ENCODE measurements at places on chromosomes 16 and 17. TPM values are rescaled to one million over a fixed set of nuclear protein-coding genes. Genes with fewer than 3 reads are reported as not detected.

The GRB2 gene
- 111 TPM for total RNA-seq

The MARVELD3 gene
- total RNA-seq, result not detected

The TLCD3A gene
- total RNA-seq, result 27.4 TPM

The NCBP3 gene
- total RNA-seq, result 24.0 TPM

The ZACN gene
- total RNA-seq, result 0.23 TPM

The CES3 gene
- 0.06 TPM for total RNA-seq

The CDH3 gene
- 0.11 TPM for total RNA-seq

The USB1 gene
- total RNA-seq, result 81.1 TPM

The CCL8 gene
- total RNA-seq, result not detected

The NPIPB12 gene
- total RNA-seq, result 18.0 TPM

The CDH11 gene
- total RNA-seq, result 536 TPM

The PABPN1L gene
- not detected for total RNA-seq

The CDRT15 gene
- not detected for total RNA-seq

The EVPLL gene
- not detected for total RNA-seq

The NUPR1 gene
- total RNA-seq, result 45.8 TPM

GRCh38 chr16:55370762-55371482, 46.9 kb downstream of the IRX6 start:
- no peak for DNase-seq

GRCh38 chr17:48745381-48746275, 17.1 kb upstream of the HOXB13 start:
- no peak for DNase-seq

DNA sequence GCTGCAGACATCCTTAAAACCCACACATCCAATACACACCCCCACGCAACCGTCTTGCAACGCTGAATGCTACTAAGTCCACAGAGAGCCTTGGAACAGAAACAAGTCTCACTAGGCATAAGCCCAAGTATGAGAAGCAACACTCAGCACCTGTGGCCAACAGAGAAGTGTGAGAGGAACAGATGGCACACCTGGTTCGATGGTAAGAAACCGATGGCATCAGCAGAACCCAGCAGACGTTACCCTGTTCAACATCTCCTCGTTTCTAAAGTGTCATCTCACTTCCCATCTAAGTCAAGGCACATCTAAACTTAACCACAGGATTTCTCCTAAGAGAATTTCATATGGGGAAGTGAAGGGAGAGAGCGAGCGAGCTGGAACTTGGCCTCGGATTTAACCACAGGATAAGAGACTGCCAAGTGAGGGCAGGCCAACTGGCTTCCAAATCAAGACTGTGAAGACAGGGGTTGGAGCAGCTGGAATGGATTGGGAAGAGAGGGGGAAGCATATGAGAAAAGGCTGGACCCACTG, 41.0 kb downstream of the NXPH3 start:
- DNase-seq, result no peak

DNA sequence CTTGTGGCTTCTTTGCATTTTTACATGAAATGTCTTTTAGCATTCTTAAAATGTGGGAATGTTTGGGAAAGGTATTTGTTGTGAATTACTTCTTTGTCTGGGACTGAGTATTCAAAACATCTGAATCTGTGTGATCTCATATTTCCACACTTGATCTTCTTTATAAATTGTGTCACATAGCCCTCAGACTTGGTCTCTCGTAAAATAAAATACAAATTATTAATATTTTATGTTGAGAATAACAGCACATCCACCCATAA, 81.9 kb downstream of the TUBD1 start:
- DNase-seq, result no peak

GRCh38 chr16:48137822-48138221, 18.0 kb downstream of the ABCC12 start:
- no peak for DNase-seq

GRCh38 chr17:8220783-8221662, 10.6 kb upstream of the AURKB start:
- peak; percentile 93 for DNase-seq

GRCh38 chr17:31294820-31295488, 2.1 kb downstream of the OMG start:
- DNase-seq, result no peak

GRCh38 chr17:17730250-17730935, 49.1 kb downstream of the RAI1 start:
- DNase-seq, result no peak

DNA sequence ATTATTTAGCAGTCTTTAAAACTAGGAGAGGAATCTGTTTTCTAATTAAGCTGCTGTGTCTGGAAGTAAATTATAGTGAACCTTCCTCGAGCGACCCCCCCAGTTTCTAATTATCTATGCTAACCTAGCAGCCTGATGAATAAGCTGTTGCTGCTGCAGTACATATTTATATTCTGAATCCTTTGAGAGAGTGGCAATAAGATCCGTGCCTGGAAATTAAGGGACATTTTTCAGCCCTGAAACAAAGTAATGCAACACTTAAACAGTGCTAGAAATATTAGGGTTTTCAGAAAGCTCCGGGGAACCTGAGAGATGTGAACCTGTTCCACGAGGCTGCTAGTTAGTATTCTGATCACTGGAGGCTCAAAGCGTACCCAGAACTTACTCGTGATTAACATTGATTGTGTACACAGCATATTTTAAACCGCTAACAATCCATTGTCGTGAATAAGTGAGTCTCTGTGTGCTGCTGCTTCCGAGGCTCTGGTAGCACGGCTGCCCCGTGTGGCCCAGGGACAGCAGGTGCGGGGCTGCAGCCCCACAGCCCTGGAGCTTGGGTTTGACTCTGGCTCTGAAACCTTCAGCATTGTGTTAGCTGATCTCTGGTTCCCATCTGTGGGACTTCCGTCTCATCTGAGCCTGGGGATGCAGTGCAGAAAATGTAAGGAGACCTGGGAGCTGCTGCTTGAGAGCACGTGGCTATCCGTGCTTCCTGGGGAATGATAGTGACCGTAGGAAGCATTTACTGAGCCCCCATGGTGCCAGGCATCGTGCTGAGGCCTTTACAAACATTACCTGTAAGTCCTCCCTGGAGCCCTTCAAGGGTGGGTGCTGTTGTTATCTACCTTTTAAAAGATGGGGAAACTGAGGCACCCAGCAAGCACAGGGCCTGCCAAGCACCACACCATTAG, 190.9 kb upstream of the CHMP6 start:
- no peak for DNase-seq

GRCh38 chr17:47726796-47727703, 6.0 kb upstream of the TBX21 start:
- DNase-seq, result no peak

GRCh38 chr16:68528233-68528632, 10.9 kb upstream of the ZFP90 start:
- DNase-seq, result no peak

- no peak for DNase-seq
These were observed 152.9 kb downstream of the RGS9 start for GRCh38 chr17:65290056-65290455.

DNA sequence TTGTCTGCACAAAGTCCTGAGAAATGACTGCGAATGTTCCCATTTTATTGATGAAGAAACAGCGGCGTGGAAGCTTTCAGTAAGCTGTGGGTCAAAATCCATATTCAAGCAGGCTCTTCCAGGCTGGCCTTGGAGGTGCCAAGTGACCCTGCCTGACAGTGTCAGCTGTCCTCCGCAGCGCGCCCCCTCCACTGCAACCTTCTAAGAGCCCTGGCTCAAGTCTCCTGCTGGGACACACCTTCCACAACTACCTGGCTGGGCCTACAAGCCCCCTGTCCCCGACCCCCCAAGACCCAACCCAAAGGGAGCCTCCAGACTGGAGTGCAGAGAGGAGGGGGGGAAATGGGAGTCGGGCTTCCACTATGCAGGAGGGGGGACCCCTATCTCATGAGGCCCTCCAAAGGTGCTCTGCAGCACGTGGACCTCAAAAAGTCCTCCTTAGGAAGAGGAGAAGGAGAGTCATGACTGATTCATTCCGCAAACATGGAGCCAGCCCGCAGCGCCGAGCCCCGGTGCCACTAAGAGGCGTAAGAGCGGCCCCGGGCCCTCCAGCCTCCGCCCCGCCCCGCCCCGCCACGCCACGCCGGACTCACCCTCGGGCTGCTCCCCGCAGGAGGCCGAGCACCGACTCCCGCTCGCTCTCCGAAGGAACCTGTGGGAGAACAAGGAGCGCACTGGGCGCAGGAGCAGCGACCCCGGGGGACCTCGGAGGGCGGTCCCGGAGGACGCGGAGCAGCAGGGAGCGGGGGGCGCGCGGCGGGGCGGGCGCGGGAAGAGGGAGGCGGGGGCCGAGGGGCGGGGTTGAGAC, 574 bp downstream of the MPP3 start:
- peak; percentile 68 for DNase-seq

DNA sequence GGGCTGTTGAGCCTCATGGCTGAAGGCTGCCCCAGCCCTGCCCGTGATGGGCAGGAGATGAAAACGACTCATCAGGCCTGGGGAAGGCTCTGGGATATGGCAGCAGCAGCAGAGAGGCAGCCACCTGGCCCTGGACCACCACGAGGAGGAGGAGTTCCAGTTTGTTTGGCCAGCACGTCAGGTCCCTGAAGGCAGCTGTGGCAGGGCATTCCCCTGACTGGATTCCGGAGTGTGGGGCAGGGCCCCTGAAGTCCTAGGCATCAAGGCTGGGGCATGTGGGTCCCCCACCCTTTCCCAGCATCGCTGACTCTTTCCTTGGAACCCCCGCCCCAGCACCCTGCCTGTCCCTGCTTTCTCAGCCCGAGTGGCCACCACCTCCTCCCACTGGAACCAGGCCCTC, 197.4 kb downstream of the ZNF423 start:
- no peak for DNase-seq

GRCh38 chr16:66539623-66540469, 10.1 kb downstream of the TK2 start:
- DNase-seq, result no peak

DNA sequence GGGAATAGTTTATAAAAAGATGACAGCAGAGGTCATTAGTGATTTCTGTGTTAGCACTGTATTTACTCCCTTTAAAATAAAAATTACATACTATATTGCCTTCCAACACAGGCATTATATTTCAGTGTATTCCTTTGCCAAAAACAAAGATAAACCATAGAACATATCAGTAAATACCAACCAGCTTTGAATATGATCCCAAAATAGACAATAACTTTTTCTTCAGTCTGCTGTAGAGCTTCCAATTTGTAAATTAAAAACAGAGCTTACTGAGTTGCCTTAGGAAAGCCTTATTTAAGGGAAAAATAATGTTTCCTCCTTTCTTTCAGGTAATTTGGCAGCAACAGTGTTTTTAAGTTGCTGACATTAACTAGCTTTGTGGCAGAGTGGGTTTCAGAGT, 352.1 kb upstream of the TBX2 start:
- no peak for DNase-seq

DNA sequence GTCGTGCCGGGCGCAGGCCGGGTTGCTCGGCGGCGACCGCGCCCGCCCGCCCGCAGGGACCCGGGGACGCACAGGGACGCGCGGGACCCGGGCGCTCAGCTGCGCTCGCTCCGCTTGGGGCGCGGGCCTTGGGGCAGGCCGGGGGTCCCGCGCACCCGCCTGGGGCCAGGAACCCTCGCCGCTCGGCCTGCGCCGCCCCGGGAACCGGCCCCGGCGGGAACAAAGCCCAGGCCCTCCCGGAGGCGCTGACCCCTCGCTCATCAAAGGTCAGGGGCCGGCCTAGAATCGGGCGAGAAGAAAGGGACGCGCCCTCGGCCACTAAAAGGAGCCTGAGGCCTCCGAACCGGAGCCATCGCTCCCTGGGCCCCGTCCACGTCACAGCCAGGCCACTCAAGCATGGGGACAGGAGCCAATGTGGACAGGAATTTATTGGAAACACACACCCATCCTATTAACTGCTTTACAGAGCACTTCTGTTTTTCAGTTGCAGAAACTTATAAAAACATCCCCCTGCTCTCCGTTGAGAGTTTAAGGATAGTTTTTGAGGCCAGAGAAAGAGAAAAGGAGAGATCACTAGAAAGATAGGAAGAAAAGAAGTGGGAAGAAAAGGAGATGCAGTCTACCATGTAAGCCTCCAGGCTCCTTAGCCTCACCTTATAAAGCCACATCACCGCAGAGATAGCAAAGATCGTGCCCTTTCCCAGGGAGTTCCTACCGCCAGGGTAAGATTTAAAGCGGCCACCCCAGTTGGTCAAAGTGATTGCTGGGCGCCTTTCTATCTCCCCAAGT, 558 bp upstream of the ZFHX3 start:
- peak; percentile 40 for DNase-seq

DNA sequence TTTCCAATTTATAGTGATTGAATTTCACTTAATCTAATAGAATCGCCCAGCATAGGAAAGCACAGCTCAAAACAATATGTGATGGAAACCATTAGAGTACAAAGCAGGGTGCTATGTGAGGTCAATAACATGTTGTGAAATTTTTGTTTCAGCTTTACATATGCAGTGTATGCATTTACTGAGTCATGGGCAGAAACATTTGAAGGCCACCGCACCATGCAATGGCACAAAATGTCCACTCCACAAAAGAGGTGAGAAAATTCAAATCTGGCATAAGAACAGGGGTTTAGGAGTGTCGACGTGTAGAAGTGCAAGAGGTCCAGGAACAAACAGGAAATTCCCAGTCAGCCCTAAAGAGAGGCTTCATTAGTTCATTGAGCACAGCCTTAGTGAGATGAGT, 131.2 kb downstream of the ANKFN1 start:
- no peak for DNase-seq

DNA sequence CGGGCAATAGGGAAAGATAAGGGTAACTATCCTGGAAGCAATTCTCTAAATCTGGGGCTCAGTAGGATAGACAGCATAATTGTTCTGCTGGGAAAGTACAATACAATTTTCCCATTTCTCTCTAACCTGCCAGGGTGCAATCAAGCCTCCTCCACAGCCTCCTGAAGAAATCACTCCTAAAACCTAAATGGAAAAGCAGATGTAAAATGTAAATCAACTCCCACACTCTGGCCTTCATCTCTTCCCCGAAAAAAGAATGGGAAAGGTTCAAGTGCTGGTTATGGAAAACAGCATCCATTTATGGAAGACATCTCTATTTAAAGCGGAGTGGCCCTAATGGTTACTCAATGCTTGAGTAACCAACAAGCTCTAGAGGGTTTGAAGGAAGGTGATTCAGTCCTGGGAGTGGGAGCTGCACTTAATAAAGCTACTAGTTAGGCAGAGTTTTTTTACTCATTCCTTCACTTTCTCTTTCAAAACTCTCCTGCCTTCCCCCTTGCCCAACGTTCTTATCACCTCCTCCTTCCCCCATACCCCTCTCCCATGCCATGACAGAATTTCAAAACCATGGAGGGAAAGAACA, 5.1 kb downstream of the MMD start:
- DNase-seq, result no peak

GRCh38 chr17:8147805-8148404, 4.3 kb downstream of the PER1 start:
- no peak for DNase-seq
